ENCODE measurements at places on chromosomes 2 and 18.

- no peak for DNase-seq
These were observed 12.5 kb downstream of the UBE2F start for GRCh38 chr2:237979331-237979730.

- DNase-seq, result peak; percentile 80
These were observed 127.9 kb upstream of the LGALSL start for GRCh38 chr2:64325852-64326577.

- DNase-seq, result no peak
These were observed 834.5 kb upstream of the SALL3 start for GRCh38 chr18:78145096-78145495.

DNA sequence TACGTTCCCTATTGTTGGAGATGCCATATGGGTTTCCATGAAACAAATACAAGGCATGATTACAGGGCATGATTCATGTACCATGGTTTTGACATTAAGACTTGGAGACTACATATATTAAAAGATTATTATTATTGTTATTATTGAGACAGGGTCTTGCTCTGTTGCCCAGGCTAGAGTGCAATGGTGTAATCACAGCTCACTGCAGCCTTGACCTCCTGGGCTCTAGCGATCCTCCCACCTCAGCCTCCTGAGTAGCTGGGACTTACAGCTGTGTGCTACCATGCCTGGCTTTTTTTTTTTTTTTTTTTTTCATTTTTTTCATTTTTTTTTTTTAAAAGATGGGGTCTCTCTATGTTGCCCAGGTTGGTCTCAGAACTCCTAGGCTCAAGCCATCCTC is 69.1 kb downstream of the MYOM1 start:
- no peak for DNase-seq

GRCh38 chr2:133862400-133862977 is 294.2 kb upstream of the NCKAP5 start:
- no peak for DNase-seq
